ENCODE measurements at places on chromosomes 2 and 18. TPM values are rescaled to one million over a fixed set of nuclear protein-coding genes. Genes with fewer than 3 reads are reported as not detected.

The ORC4 gene
- total RNA-seq = 29.8 TPM

The COL3A1 gene
- 7,827 TPM for total RNA-seq

The INHA gene
- 2.7 TPM for total RNA-seq

The BOLL gene
- not detected for total RNA-seq

The DSG2 gene
- 43.7 TPM for total RNA-seq

The UGT1A5 gene
- not detected for total RNA-seq

The CETN1 gene
- not detected for total RNA-seq

GRCh38 chr2:171675810-171676345 lies 11.4 kb upstream of the DYNC1I2 start:
- H3K27ac ChIP-seq = no peak overlapping the region
- no peak overlapping the region for H3K4me3 ChIP-seq
- H3K4me1 ChIP-seq = peaks cover 34% of the 10 kb centered on the region
- no peak for DNase-seq
- no peaks in the 10 kb centered on the region for H3K27me3 ChIP-seq

- H3K36me3 ChIP-seq = peaks cover 5% of the 10 kb centered on the region
- peaks cover 41% of the 10 kb centered on the region for H3K4me1 ChIP-seq
- H3K27ac ChIP-seq = peak overlapping the region; percentile 60
- no peak for DNase-seq
- no peaks in the 10 kb centered on the region for H3K27me3 ChIP-seq
These were observed 10.2 kb upstream of the MMADHC start for GRCh38 chr2:149597668-149598326.

GRCh38 chr2:144240656-144241339 lies 279.1 kb downstream of the ZEB2 start:
- no peaks in the 10 kb centered on the region for H3K27me3 ChIP-seq
- no peak overlapping the region for H3K4me3 ChIP-seq
- DNase-seq = no peak
- H3K36me3 ChIP-seq = peaks cover 3% of the 10 kb centered on the region
- H3K4me1 ChIP-seq = no peaks in the 10 kb centered on the region

DNA sequence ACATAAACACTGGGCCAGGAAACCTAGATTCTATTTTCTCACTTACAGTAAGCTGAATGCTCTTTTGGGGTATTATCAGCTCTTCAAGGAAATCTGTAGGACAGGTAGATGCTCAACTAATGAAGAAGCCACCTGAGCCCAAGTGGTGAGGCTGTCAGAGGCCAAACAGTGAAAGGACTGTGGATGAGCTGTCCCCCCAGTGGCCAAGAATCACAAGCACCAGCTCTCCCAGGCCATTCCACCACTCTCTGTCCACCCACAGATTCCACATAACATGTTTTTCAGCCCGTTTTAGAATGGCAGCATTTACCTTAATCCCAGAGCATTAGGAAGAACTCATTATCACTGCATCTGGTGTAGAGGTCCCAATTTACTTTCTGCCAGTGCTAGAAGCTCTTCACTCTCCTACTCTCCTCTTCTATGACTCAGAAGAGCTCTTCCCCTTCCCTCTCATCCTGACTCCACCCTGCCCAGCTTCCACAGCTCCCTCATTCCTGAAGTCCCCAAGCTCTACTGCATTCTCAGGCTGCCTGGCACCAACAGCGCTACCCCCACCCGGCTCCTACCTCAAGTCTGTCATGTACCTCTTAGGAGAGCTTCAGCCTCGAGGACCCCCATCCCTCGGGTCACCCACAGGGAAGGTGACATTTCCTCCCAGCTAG lies 43.8 kb upstream of the GORASP2 start:
- no peak overlapping the region for H3K27ac ChIP-seq
- H3K4me3 ChIP-seq = no peak overlapping the region
- no peaks in the 10 kb centered on the region for H3K36me3 ChIP-seq
- H3K4me1 ChIP-seq = no peaks in the 10 kb centered on the region
- H3K27me3 ChIP-seq = peaks cover 28% of the 10 kb centered on the region
- DNase-seq = no peak

- DNase-seq = no peak
- no peaks in the 10 kb centered on the region for H3K36me3 ChIP-seq
- H3K4me1 ChIP-seq = no peaks in the 10 kb centered on the region
- no peak overlapping the region for H3K27ac ChIP-seq
- H3K27me3 ChIP-seq = no peaks in the 10 kb centered on the region
These were observed 86.7 kb downstream of the LYPD6B start for GRCh38 chr2:149125031-149125725.

DNA sequence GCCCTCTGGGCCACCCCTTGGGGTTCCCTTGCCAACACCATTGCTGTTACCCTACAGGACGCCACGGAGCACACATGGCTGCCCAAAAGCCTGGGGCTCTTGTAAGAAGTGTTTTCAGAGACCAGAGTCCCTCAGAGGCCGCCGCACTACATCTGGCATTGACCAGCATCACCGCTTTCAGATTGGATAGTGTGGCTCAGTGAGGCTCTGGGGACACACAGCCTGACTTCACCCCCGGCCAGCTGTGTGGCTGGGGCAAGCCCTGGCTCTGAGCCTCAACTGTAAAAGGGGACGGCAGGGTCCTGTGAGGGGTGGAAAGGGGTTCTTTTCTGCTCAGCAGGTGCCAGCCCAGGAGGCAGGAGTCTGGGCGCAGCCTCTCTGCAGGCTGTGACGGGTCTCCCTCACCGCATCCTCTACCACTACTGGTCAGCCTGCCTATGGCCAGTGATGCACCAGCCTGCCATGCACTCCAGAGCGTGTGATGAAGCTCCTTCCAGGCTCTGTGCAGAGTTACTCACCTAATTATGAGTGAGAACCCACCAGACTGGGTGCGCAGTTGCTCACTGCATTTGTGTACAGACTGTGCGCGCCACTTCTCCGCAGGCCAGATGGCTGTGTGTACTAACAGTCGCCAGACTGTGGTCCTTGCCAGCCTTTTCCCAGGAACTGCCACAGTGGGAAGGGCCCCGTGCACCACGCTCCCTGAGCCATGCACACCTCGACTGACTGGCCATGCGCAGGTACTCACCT lies 10.7 kb upstream of the OTOF start:
- H3K27me3 ChIP-seq = peaks cover 12% of the 10 kb centered on the region
- no peaks in the 10 kb centered on the region for H3K36me3 ChIP-seq
- DNase-seq = peak; percentile 59
- no peak overlapping the region for H3K27ac ChIP-seq
- H3K4me1 ChIP-seq = no peaks in the 10 kb centered on the region
- H3K4me3 ChIP-seq = no peak overlapping the region

- peaks cover 7% of the 10 kb centered on the region for H3K36me3 ChIP-seq
- no peak overlapping the region for H3K4me3 ChIP-seq
- peaks cover 15% of the 10 kb centered on the region for H3K4me1 ChIP-seq
- DNase-seq = no peak
- H3K27me3 ChIP-seq = no peaks in the 10 kb centered on the region
- H3K27ac ChIP-seq = peak overlapping the region; percentile 66
These were observed 3.4 kb upstream of the ANKRD12 start for GRCh38 chr18:9133225-9133624.

- no peak for DNase-seq
- H3K4me3 ChIP-seq = no peak overlapping the region
- H3K4me1 ChIP-seq = no peaks in the 10 kb centered on the region
- H3K36me3 ChIP-seq = no peaks in the 10 kb centered on the region
- H3K27me3 ChIP-seq = peaks cover 26% of the 10 kb centered on the region
These were observed 260.2 kb downstream of the INSIG2 start for GRCh38 chr2:118348380-118349034.

DNA sequence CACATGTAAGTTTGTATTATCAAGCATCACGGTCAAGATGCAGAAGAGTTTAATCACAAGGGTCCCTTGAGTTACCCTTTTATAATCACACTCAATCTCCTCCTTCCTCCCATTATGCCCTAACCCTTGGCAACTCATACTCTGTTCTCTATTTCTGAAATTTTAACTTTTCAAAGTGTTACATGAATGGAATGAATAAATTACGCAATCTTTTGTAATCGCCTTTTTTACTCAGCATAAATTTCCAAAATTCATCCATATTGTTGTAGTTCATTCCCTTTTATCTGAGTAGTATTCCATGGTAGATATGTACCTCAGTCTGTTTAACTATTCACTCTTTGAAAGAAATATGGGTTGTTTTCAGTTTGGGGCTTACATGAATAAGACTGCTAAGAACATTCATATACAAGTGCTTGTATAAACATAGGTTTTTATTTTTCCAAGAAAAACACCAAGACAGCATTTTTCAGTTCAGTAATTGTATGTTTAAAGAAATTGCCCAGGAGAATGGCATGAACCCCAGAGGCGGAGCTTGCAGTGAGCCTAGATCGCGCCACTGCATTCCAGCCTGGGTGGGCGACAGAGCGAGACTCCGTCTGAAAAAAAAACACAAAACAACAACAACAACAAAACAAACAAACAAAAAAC lies 430.9 kb upstream of the KCNH7 start:
- H3K4me3 ChIP-seq = no peak overlapping the region
- no peak for DNase-seq
- H3K27me3 ChIP-seq = no peaks in the 10 kb centered on the region
- no peak overlapping the region for H3K27ac ChIP-seq
- peaks cover 12% of the 10 kb centered on the region for H3K36me3 ChIP-seq
- peaks cover 27% of the 10 kb centered on the region for H3K4me1 ChIP-seq

- H3K4me3 ChIP-seq = no peak overlapping the region
- no peaks in the 10 kb centered on the region for H3K36me3 ChIP-seq
- no peak overlapping the region for H3K27ac ChIP-seq
- H3K4me1 ChIP-seq = no peaks in the 10 kb centered on the region
These were observed 703.0 kb downstream of the TMEM182 start for GRCh38 chr2:103464831-103465230.

- H3K27ac ChIP-seq = no peak overlapping the region
- H3K36me3 ChIP-seq = no peaks in the 10 kb centered on the region
- H3K4me3 ChIP-seq = no peak overlapping the region
- H3K4me1 ChIP-seq = no peaks in the 10 kb centered on the region
These were observed 289.9 kb downstream of the LRRTM1 start for GRCh38 chr2:80014637-80015036.

DNA sequence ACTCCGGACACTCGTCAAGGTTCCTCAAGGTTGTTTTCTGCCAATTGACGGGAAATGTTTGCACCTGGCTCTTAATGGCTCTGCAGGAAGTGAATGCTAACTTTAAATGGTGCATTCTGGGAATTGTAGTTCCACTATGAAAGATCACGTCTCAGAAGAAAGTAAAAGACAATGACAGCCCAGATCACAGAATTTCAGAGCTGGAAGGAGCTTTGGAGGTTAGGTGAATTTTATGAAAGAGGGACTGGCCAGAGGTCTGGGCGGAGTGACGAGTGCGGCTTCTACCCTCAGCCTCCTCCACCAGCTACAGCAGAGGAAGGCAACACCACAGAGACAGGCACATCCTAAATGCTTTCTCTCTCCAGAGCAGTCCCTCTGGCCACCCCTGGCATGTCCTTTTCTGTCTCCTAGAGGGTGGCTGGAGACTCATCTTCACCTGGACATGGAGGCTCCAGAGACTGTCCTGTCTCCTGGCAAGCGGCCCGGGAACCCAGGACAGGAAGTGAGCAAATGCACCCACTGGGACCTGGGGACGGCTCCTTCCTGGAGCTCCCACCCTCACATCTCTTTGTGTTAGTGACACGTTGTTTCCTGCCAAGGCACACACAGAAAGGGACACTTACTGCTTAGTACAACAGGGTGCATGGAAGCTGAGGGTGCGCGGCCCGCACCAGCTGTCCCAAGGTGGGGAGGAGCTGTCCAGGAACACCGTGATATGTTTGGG lies 19.4 kb downstream of the THAP4 start:
- DNase-seq = no peak
- H3K27me3 ChIP-seq = no peaks in the 10 kb centered on the region
- no peak overlapping the region for H3K4me3 ChIP-seq
- peaks cover 14% of the 10 kb centered on the region for H3K36me3 ChIP-seq
- H3K4me1 ChIP-seq = peaks cover 14% of the 10 kb centered on the region
- H3K27ac ChIP-seq = peak overlapping the region; percentile 24

- H3K4me3 ChIP-seq = peak overlapping the region; percentile 97
- peak overlapping the region; percentile 99 for H3K27ac ChIP-seq
These were observed 813 bp downstream of the NDC80 start for GRCh38 chr18:2572171-2572569.

DNA sequence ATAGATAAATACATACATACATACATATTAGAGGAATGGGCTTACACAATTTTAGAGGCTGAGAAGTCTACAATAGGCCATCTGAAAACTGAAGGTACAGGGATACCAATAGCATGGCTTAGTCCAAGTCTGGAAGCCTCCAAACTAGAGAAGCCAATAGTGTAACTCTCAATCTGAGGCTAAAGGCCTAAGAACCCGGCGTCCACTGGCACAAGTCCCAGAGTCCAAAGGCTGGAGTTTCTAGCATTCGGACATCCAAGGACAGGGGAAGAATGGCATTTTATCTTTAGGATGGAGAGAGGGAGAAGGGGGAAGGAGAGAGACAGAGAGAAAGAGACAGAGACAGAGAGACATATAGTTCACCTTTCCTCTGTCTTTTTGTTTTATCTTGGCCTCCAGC lies 63.7 kb upstream of the SYT4 start:
- H3K4me3 ChIP-seq = no peak overlapping the region
- H3K27ac ChIP-seq = no peak overlapping the region
- no peaks in the 10 kb centered on the region for H3K36me3 ChIP-seq
- no peak for DNase-seq
- no peaks in the 10 kb centered on the region for H3K4me1 ChIP-seq

DNA sequence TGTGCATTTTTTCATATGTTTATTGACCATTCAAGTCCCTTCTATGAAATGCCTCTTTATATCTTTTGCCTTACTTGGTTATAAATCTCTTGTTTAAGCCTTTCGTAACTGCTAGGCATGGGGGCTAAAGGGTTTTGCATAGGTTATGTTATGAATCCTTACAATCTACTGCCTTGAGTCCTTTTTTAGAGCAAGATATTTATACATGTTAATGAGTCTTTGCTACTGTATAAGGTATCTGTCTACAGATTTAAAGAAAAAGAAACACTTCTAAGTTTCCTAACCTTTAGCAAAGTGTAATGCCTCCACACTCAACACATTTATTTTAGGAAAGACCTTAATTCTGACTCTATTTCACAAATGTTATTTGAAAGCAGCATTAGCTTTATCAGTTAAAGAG lies 43.6 kb upstream of the XPO1 start:
- no peak overlapping the region for H3K27ac ChIP-seq
- DNase-seq = no peak
- H3K4me1 ChIP-seq = no peaks in the 10 kb centered on the region
- no peaks in the 10 kb centered on the region for H3K27me3 ChIP-seq

- H3K4me3 ChIP-seq = no peak overlapping the region
- H3K27ac ChIP-seq = peak overlapping the region; percentile 76
- H3K4me1 ChIP-seq = peaks cover 6% of the 10 kb centered on the region
- peaks cover 5% of the 10 kb centered on the region for H3K27me3 ChIP-seq
- DNase-seq = peak; percentile 26
- no peaks in the 10 kb centered on the region for H3K36me3 ChIP-seq
These were observed 29.0 kb upstream of the SLC35F6 start for GRCh38 chr2:26735097-26735496.

DNA sequence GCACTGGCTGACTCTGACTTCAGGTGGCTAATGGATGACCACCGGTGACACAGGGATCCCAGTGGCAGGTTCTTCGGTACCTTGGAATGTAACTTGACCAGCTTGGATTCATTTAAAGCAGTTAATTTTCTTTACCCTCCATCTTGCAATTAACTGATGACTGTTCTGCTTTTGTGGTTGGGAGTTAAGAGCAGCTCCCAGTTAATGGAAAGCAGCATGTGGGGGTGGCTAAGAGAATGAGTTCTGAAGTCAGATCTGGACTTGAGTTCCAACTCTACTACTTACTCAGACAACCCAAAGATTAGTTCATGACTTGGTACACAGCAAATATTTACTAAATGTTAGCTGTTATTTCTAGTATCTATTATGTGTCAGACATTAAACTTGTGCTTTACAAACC lies 58.5 kb downstream of the FAM228A start:
- H3K27ac ChIP-seq = no peak overlapping the region
- H3K4me3 ChIP-seq = no peak overlapping the region
- no peaks in the 10 kb centered on the region for H3K4me1 ChIP-seq
